ENCODE measurements at places on chromosomes 4 and X.

DNA sequence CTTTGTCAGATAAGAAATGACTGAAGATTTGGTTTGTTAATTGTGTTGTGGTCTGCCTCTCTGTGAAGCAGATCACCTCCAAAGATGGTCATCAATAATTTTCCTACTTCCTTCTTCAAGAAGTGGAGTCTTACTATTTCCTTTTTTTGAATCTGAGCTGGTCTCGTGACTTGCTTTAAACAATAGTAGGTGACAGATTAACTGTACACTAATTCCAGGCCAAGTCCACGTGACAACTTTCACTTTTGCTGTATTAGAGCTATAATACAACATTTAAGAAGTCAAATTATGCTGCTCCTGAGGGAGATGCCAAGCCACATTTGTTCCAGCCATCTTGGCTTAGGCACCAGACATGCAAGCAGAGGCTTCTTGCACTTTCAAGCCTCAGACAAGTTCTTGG is 393.8 kb upstream of the GRID2 start:
- DNase-seq: no peak

- DNase-seq: no peak
Measured at GRCh38 chrX:135295238-135295943, 13.9 kb upstream of the ETDC start.

GRCh38 chr4:14856062-14856933 is 146.0 kb upstream of the CPEB2 start:
- DNase-seq: peak; percentile 89

GRCh38 chr4:120082251-120082650 is 15.6 kb upstream of the MAD2L1 start:
- no peak for DNase-seq

- DNase-seq: no peak
Measured at GRCh38 chr4:41693629-41694028, 54.9 kb downstream of the PHOX2B start.

- DNase-seq: peak; percentile 82
Measured at GRCh38 chr4:7199129-7199725, 6.9 kb downstream of the SORCS2 start.

DNA sequence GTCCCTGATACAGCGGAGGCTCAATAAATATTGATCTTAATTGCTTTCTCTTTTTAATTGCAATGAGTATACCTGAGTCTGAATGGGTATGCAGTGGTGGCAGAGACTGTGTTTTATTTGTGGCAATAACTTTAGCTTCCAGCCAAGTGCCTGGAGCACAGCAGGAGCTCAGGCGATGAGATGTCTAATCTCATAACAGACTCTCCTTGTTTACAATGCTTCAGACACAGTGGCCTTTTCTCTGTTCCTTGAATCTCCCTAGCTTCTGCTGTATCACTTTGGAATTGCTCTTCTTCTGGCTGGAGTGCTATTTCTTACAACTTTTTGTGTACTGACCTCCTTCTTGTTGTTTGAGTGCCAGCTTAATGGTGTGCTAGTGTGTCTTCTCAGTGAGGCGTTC is 91.5 kb upstream of the UNC5C start:
- no peak for DNase-seq

DNA sequence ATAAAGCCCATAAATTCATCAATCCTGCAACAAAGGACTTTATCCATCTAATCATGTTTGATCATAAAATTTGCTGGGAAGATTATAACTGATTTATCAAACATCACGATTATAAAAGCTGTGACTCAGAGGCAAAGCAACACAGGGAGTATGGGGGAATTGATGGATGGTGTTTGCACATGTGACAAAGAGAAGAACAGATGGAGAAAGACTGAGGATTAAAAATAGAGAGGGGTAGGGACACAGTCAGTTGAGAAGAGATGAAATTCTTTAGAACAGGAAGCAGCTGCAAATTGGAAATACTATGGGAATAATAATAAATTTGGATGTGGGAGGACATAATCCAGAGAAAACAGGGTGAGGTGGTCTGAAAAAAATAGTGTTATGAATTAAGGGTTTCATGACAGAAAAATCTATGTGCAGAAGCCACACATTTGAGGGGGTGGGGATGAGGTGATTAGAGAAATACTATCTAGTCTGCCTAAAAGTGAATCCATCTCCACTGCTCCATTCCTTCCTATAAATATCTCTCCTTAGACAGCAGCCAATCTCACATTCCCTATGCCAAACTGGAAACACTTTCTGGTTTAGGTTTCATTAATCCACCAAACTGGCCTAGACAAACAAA is 6.2 kb downstream of the PRR32 start:
- no peak for DNase-seq

DNA sequence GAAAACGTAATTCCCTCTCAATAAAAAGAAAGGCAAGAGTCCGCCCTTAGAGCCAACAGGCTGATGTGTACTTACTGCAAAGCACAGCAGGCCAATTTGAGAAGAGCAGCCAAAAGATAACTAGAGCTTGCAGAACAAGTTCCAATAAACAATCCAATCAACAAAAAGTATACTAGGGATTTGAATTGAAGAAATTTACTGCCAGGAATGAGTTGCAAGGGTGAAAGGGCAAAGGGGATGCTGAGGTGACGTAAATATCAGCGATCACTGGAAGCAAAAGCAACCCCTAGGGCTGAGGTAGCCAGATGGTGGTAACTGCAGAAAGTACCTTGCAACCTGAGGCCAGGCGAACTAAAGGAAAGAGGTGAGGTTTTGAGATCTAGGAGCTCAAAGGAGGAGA is 152.1 kb upstream of the TENM3 start:
- DNase-seq: no peak

- DNase-seq: no peak
Measured at GRCh38 chrX:104707572-104707971, 141.6 kb downstream of the IL1RAPL2 start.

GRCh38 chr4:1910643-1911042 is 39.5 kb downstream of the NSD2 start:
- no peak for DNase-seq

- no peak for DNase-seq
Measured at GRCh38 chrX:110315551-110315950, 2.3 kb downstream of the AMMECR1 start.

GRCh38 chrX:7389576-7389975 is 241.6 kb upstream of the PUDP start:
- no peak for DNase-seq

GRCh38 chrX:150146271-150146896 is 208.1 kb upstream of the EOLA2 start:
- DNase-seq: no peak

DNA sequence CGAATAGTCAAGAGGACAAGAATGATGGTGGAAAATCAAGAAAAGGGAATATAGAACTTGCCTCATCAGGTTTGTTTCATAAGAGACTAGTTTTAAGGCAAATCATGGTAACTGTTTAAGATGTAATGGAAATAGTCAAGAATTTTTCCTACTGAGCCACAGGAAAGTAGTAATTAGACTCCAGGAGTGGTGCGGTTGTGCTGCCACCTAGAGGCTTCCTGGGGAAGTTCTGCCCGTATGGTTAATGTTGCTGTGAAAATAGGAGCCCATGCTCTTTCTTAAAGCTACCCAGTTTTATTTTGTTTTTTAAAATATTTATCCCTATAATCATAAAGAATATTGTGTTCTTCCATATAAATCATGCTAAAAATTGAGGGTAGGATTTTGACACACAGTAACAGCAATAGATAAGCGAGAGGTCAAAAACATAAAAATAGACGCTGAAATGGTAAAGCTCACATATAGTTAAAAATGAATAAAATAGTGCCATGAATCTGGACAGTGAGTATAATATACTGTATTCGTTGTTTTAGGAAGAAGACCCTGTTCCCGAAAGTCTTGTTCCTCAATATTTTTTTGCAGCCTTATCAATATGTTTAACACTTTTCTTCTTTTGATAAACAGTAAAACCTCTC is 87.0 kb downstream of the PHOX2B start:
- peak; percentile 89 for DNase-seq

DNA sequence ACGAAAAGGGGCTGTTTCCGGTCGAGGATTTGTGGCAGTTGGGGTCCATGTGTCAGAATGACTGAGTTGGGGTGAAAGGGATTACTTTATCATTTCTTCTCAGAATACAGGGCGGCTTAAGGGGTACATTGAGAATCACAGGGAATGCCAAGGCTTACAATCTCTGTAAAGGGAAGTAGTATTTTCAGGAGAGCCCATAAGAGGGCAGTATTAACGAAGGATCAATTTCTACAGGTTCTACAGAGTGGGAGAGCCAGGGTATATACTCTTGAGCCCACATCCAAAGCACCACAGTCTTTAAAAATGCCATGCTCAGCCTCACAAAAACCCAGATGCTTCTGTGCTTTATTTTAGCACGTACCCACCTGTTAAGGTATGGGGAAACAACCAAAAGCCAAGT is 67.7 kb upstream of the ZXDA start:
- no peak for DNase-seq

GRCh38 chrX:49840679-49841078 is 11.6 kb downstream of the PAGE4 start:
- no peak for DNase-seq

DNA sequence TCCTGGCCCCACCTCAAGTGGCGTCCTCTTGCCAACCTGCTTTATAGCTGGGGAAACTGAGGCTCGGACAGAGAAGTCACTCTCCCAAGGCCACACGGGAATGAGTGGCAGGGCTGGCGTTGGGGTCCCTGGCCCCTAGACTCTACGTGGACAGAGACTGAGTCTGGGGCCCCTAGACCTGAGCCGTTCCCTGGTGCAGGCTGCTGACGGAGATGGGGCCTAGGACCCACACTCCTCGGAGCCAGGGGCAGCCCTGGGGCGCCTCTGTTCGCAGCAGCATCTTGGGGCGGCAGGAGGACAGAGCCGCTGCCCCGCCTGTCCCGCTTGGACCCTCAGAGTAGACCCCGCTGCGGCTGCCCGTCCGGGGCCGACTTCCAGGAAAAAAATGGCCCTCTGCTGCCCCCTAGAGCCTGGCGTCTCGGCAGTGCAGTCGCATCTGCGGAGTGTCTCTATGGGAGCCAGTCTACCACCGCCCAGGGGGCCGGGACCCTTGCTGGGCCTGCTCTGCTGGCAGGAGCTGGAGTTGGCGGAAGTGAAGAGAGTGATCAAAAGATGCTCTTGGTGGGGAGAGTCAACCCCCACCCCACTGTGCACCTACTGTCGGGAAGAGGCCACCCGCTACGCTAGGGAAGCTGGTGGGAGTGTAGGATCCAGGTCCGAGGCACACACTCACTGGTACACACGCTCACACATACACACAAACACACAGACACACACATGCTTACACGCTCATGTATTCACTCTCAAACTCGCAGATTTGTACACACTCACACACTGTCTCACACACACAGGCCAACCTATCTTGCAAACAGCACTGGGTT is 220.1 kb downstream of the AFAP1 start:
- DNase-seq: no peak

- DNase-seq: no peak
Measured at GRCh38 chr4:102675141-102675540, 85.6 kb downstream of the MANBA start.

- DNase-seq: no peak
Measured at GRCh38 chrX:150366951-150367545, 3.9 kb downstream of the MAMLD1 start.

GRCh38 chrX:103927030-103927429 is 35.4 kb upstream of the TMSB15B start:
- no peak for DNase-seq

DNA sequence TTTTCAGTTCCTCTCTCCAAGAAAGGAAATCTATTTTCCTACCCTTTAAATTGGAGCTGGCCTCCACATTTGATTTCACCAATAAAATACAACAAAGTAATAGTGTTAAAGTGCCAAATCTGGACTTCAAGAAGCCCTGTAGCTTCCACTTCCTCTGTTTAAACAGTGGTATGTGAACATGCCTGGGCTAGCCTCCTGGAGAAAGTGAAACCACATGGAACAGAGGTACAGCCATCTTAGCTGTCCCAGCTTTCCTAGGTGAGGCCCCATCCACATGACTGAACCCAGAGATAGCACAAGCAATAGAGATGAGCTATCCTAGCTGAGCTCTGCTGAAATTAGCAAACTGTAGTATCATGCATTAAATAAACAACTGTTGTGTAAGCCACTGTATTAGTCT is 131.8 kb upstream of the VCX start:
- DNase-seq: no peak

DNA sequence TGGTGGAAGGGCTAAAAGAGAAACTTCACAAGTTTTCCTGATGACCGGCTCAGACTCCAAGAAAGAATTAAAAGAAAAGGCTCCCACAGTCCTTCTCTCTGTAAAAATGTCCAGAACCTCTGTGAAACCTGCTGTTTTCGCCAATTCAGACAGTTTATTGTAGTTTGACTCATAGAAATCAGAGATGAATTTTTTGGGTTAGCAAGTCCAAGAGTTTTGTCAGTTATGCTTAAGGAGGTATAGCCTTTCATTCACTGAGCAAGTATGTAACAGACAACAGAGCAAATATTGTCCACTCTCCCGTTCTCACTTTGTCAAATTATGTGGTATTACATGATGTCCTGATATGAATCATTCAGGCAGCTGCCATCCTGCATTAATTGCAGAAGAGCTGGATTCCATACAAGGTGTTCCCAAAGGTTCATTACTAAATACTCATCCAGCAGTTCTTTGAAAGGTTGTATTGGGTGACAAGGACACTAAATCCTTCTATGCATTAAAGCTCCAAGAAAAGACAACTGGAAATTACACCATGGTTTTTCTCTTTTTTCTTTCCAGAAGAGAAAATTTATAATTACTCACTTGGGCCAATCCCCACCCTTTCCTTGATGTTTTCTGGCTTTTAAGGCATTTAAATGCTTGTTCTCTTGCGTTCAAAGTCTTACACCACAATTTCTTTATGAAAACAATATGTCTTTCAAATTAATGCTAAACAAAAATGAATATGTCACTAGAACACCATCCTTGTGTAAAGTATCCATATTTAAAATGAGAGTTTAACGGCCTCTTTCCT is 30.0 kb upstream of the PLAC1 start:
- DNase-seq: no peak

- DNase-seq: no peak
Measured at GRCh38 chr4:159191989-159192388, 89.1 kb downstream of the RAPGEF2 start.

GRCh38 chrX:39469126-39469525 is 628.6 kb downstream of the BCOR start:
- DNase-seq: no peak

DNA sequence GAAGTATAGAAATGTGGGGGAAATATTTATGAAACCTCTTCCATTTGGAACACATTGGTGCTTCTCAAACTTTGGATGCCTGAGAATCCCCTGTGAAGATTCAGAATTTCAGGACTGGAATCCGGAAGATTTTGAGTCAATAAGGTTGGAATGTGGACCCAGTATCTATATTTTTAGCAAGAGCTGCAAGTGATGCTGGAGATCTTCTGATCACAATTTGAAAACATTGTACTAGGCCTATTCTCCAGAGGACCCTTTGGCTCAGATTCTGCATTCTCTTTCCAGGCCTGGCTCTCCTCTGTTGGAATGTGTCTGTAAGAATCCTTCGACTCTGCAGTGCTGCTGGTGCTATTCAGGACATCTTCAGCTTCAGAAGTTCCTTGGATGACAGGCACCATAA is 2.4 kb upstream of the PKD2 start:
- no peak for DNase-seq

- no peak for DNase-seq
Measured at GRCh38 chrX:21481761-21482160, 107.5 kb downstream of the CNKSR2 start.

Data from lower leg skin (tissue), 4 donors.